ENCODE measurements at places on chromosomes 12 and 14.

GRCh38 chr12:2242816-2243215 is 190.0 kb downstream of the CACNA1C start:
- no peak for ATAC-seq

GRCh38 chr14:66680216-66680615 is 172.3 kb downstream of the GPHN start:
- no peak for ATAC-seq

DNA sequence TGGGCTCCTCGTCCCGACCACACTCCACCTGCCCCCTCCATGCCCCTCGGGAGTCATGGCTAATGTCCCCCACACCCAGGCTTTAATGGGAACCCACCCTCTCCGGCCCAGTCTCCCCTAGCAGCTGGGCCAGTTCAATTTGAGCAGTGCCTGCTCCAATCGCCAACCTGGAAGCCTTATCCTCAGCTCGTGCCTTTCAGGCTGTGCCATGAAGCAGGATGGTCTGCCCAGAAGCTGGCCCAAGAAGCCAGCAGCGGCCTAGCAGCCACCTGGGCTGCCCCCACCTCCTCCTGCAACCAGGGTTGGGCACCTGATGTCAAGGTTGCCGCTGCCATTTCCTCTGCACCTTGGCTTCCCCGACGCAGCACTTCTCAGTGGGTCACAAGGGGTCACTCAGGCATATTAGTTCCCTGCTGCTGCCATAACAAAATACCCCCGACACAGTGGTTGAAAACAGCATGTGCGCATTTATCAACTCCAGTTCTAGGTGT is 2.3 kb upstream of the CLBA1 start:
- ATAC-seq: no peak

- ATAC-seq: peak; percentile 83
Observed at GRCh38 chr12:110844551-110845338, 2.0 kb upstream of the CCDC63 start.

DNA sequence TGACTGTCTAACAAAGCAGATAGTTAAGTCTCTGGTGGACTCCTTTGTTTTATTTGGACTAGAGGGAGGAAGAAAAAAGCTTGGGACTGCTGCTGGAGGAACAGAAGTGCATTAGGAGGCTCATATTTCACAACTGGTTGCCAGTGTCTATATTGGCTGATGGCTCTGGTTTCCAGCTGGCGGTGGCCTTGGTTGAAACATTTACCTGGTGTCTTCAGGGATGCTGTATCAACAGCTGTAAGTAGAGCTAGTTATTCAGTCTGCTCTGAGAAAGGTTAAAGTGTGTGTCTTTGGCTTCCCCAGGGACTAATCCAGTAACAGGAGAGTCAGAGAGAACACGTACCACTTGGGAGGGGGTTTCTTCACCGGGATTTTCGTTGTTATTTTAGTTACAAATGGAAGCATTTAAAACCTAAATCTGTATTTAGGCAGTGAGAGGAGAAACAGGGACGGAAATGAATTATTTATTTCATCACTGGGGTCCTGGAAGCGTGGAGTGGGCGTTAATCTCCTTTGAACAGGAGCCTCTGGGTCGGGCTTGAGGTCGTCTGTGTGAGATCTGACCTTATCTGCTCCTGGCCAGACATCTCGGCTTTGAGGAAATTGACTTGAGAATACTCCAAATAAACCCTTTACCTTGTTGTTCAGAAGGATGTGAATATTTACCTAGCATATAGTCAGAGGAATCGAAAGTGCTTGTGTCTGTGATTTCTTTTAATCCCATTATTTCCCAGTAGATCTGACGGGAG is 149.9 kb downstream of the NRXN3 start:
- peak; percentile 15 for ATAC-seq

DNA sequence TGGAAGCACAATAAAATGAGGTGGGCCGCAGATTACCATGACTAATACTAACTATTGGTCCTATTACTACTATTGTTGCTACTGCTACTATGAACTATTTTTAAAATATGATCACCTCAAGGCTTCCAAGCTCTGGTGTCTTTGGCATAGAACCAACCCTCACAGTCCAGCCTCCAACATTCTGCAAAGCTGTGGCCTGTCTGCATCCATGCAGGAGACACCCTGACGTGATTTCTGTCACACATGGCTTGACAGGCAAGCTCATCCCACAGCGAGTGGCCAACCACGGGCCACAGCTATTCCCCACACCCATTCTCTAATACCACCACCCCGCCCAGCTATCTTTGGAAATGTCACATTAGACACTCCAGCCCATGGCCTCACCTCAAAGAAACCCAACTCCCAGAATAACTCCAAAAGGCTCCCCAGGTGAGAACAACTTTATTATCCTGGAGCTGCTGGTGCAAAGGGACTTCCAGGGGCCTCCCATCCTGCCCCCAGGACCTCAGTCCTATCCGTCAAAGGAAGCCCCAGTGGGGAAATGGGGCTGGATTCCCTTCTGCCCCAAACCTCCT is 14.4 kb downstream of the ISCU start:
- ATAC-seq: no peak

DNA sequence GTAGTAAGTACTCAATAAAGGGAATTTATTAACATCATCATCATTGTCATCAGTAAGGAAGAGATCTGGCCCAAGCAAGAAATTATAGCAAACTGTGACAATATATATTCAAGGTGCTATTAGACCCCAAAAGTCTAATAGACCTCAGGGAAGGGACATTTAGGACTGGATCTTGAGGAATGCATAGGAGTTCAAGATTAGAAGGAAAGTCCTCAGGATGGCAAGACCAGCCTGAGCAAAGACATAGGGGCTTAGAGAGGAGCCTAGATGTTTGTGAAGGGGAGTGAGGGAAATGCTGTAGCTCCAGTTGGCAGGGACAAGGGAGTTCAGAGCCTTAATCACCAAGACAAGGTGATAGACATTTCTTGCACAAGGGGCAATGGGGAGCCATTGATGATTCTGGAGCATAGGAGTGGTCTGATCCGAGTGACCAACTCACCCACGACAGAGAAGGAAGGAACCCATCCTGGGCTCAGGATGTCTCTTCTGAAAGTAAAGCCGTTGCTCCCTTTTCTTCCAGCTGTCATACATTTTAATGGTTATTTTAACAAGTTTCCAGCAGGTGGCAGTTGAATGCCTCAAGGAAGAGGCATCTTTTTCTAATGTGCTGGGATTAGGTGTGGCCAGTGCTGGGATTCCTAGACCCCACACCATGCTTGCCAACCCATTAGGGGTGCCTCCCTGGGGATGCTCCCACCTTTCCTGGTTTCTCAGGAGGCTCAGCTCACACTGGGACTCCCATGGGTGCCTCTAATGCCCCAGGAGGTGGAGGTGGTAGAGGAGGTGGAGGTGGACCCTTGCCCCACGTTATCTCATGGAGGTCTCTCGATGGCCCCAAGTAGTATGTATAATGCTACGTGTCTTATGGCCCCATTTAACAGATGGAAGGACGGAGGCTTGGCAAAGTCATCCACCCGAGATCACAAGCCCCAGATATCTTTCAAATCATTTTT is 37.8 kb downstream of the PHETA1 start:
- ATAC-seq: no peak

- no peak for ATAC-seq
Observed at GRCh38 chr12:106149096-106149784, 10.5 kb upstream of the NUAK1 start.

DNA sequence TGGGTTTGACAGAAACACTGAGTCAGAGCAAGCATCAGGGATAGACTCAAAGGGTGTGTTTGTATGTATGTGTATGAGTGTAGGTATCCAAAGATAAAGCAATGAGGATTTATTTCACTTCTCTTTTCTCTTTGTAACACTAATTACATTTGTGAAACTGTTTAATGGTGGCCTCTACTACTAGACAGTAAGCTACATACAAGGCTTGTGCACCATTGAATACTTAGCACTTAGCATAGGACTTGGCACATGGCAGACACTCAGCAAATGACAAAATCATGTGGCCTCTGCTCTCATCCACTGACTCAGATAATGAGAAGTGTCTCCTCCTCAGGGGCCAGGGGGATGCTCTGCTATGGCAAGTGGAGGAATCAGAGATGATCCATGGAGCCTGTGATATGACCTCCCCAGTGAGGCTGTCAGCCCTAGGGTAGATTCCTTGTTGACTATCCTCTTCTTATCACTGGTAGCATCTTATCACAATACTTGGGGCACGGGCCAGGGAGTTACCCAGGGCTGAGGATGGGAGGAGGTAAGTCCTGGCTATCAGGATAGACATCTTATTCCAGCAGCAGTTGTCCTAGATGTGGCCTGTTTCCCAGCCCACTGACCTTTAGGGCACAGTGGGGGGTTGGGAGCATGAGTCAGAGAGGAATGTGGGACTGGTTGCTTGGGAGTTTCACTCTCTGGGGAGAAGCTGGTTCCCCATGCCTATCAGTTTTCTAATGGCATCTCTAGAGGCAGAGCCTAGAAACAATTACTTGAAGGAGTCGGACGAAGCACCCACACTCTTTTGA is 71.2 kb upstream of the HOXC13 start:
- no peak for ATAC-seq

DNA sequence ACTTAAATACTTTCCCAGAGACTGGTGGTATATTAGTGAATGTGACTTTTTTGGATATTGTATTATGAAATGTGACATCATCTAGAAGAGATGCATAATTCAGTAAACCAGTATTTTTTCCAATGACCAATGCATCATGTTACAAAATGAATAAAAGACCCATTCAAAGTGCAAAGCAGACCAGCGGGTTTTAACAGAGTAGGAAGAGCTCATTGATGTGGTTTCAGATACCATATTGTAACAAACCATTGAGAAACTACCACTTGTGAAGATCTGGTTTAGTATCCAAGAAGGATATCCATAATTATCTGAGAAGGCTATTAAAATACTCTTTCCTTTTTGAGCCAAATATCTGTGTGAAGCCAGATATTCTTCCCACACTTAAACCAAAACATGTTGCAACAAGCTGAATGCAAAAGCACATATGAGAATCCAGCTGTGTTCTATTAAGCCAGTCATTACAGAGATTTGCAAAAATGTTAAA is 47.7 kb downstream of the MVK start:
- peak; percentile 58 for ATAC-seq

- no peak for ATAC-seq
Observed at GRCh38 chr14:72303930-72304329, 371.7 kb downstream of the RGS6 start.

GRCh38 chr12:100539202-100539601 is 34.3 kb upstream of the GAS2L3 start:
- ATAC-seq: no peak

DNA sequence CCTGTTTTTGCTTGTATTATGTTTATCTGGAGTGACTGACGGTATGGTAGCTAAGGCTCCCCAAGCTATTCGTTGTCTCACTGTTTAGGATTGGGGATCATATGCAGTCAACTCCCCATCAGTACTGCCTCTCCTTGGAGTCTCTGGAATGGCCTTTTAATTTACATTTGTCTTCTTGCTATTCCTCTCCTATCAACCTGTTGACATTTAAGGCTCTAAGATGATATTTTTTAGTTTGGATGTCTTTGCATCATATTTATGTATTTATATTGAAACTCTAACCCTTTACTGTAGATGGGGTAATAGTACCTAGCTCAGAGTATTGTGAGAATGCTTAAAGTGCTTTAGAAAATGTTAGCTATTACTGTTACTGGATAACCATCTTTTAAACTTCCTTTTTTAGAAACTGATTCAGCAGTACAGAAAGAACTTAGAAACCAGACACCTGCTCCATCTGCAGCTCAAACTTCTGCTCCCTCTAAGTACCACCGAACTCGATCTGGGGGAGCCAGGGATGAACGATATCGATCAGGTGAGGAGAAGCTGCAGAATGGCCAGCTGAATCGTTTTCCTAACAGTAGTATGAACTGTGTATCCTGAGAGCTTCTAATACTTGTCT is 123.5 kb upstream of the ATF1 start:
- ATAC-seq: no peak

GRCh38 chr12:121750507-121750955 is 38.0 kb downstream of the TMEM120B start:
- ATAC-seq: no peak

DNA sequence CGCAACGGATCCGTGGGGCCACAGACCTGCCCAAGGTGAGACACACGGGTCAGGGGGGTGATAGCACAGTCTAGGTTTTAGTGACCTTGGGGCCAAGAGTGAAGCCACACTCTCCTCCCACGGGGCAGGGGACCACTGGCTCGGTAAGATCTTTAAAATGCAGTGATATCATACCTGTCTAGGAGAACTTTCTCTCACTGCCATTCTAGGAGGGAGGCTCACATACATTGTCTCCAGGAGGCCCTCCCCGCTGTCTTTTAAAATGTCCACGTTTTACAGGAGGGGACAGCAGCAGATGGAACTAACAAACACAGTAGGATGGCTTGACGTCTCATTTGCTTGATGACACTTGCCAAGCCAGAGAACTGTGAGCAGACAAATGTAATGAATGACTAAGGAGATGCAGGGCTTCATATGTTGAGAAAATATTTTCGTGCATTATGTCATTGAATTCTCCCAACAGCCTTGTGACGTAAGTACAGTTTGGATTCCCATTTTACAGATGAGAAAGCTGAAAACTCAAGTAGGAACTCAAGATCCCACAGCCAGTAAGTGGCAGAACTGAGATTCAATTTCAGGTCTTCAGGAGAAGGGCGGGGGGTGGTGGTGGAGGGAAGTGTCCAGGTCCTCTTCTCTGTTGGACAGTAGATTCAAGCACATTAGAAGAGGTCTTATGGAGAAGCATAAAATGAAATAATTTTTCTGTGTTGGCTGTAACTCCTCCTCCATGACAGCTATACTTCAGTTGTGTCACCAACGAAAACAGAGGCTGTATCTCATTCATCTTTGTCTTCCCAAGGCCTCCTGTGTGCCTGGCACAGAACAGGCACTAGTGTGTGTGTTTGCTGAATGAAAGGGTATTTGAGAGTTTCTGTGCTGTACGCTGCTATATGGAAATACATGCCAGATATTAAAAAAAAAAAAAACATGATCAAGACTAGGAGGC is 2.1 kb downstream of the VASH1 start:
- no peak for ATAC-seq

GRCh38 chr12:103518899-103519298 is 23.1 kb upstream of the C12orf42 start:
- ATAC-seq: no peak

- ATAC-seq: peak; percentile 59
Observed at GRCh38 chr14:56170028-56170427, 51.8 kb downstream of the PELI2 start.

DNA sequence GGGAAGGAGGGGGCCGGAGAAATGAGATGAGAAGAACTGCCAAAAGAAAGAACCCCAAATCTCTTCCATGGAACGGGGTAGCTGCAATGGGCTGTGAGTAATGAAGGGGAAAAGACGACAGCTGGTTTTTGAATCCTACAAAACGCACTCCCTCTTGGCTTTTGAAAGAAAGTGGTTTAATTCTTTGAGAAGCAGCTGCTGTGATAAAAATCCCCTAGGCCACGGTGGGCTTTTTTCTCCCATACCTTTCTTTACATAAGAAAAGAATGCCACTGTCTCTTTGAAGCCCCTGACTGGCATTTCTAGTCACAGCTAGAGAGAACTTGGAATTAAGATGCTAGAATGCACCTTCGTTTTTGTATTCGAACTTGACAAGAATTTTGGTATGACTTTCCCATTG is 486.1 kb downstream of the GLT1D1 start:
- ATAC-seq: no peak

DNA sequence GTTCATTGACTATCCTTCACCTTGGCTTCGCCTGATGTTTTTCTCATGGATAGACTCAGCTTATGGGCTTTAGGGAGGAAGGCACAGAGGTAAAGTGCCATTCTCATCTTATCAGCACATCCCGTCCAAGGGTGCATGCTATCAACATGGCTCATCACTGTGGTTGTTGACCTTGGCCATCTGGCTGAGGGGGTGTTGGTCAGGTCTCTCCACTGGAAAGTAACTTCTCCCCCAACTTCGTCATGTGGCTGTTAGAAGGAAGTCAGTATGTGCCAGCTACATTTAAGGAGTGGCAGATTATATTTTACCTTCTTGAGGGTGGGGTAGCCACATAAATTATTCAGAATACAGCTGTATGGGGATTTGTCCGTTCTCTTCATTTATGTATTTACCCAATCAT is 68.9 kb downstream of the EML1 start:
- ATAC-seq: no peak
